ENCODE measurements at places on chromosomes 3 and 15. TPM values are rescaled to one million over a fixed set of nuclear protein-coding genes. Genes with fewer than 3 reads are reported as not detected.

Gene PLA2G4D
- polyA plus RNA-seq, result not detected

Gene CD80
- polyA plus RNA-seq, result not detected

Gene TMEM212
- not detected for polyA plus RNA-seq

Gene ZNF860
- polyA plus RNA-seq, result not detected

Gene PGBD4
- 0.37 TPM for polyA plus RNA-seq

Gene CCR1
- not detected for polyA plus RNA-seq

Gene CX3CR1
- polyA plus RNA-seq, result 1.4 TPM

Gene AMIGO3
- 2.6 TPM for polyA plus RNA-seq

Gene PCCB
- 57.8 TPM for polyA plus RNA-seq

Gene CYP1A1
- not detected for polyA plus RNA-seq

Gene MUC20
- 5.5 TPM for polyA plus RNA-seq

Gene SLC12A8
- polyA plus RNA-seq, result 3.1 TPM

Gene TIMP4
- polyA plus RNA-seq, result not detected

Gene ADAMTSL3
- polyA plus RNA-seq, result 0.83 TPM

Gene XIRP1
- polyA plus RNA-seq, result 136 TPM

Gene GOLGA8H
- polyA plus RNA-seq, result 0.36 TPM

Gene TIGIT
- not detected for polyA plus RNA-seq

- no peak for DNase-seq
Observed at GRCh38 chr3:160719710-160720109, 36.3 kb upstream of the PPM1L start.

GRCh38 chr15:73081321-73081958 lies 29.2 kb downstream of the NEO1 start:
- peak; percentile 59 for DNase-seq

- no peak for DNase-seq
Observed at GRCh38 chr3:140319739-140320138, 358.1 kb upstream of the TRIM42 start.

DNA sequence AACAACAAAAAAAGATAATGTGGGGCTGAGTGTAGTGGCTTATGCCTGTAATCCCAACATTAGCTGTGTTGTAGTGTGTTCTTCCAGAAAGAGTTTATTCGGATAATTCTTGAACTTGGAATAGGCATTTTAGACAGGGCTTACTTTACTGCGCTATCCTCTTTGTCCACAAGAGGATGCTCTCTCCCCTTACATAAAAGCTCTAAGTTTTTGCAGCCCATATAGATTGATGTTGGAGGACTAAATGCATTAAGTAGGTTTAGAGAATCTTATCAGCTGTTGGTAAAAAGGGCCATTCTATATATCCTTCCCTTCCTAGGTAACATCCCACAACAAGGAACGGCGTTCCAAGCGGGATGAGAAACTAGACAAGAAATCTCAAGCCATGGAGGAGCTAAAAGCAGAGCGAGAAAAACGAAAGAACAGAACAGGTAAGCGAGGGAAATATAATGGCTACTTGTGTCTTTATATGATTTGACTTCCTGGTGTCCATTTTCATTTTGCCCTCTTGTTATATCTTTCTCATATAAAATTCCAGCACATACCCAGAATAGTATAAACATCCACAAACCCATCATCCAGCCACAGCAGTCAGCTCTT lies 27.8 kb upstream of the ITPKA start:
- peak; percentile 76 for DNase-seq

DNA sequence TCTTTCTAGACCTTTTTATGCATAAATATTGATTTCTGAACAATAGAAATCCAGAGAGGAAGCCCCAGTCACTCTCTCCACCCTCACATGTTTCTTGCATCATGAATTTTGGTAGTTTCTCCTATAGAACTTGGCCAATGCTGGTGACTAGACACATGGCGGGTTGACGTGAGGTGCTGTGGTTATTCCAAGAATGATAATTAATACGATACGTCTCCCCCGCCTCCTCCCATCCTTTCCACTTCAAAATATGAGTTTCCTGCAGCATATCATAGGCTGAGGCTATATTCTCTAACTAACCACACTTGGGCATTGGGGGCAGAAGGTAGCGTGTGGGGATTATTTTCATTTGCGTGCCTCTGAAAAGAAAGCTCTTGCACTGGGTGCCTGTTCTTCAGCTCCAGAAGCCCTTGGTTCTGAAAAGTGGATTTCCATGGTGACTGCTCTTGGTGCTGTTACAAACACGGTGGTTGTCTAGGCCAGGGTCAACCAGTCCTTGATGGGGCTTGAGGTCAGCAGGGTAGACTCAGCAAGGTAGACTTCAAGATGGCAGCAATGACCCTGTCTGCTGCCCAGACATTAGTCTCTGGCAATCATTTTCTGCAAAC lies 5.3 kb downstream of the TNFSF10 start:
- no peak for DNase-seq

- DNase-seq, result no peak
Observed at GRCh38 chr3:157566596-157566995, 63.4 kb upstream of the VEPH1 start.

- peak; percentile 36 for DNase-seq
Observed at GRCh38 chr3:152474585-152474984, 205.9 kb downstream of the MBNL1 start.

- peak; percentile 86 for DNase-seq
Observed at GRCh38 chr15:83843471-83843871, 189.5 kb downstream of the ADAMTSL3 start.

GRCh38 chr3:82103241-82103640 lies 341.8 kb upstream of the GBE1 start:
- no peak for DNase-seq

- peak; percentile 83 for DNase-seq
Observed at GRCh38 chr3:114758831-114759699, 388.0 kb downstream of the ZBTB20 start.

DNA sequence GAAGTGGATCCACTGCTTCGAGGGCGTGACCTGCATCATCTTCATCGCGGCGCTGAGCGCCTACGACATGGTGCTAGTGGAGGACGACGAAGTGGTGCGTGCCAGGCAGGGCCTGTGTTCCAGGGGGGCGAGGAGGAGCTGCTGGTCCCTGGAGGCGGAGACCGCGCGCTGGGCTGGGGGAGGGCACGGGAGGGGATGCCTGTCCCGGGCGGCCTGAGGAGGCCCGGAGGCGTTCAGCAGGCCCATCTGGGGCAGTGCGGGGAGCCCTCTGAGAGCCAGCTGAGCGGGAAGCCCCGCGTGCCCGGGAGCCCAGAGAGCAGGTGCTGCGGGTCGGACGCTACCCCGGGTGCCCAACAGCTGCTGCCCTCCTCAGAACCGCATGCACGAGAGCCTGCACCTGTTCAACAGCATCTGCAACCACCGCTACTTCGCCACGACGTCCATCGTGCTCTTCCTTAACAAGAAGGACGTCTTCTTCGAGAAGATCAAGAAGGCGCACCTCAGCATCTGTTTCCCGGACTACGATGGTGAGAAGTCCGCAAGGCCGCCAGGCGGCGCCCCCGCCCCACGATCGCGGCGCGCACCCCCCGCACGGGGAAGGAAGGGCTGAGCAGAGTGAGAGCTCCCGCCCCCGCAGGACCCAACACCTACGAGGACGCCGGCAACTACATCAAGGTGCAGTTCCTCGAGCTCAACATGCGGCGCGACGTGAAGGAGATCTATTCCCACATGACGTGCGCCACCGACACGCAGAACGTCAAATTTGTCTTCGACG lies 2.9 kb downstream of the GNAT1 start:
- peak; percentile 73 for DNase-seq

DNA sequence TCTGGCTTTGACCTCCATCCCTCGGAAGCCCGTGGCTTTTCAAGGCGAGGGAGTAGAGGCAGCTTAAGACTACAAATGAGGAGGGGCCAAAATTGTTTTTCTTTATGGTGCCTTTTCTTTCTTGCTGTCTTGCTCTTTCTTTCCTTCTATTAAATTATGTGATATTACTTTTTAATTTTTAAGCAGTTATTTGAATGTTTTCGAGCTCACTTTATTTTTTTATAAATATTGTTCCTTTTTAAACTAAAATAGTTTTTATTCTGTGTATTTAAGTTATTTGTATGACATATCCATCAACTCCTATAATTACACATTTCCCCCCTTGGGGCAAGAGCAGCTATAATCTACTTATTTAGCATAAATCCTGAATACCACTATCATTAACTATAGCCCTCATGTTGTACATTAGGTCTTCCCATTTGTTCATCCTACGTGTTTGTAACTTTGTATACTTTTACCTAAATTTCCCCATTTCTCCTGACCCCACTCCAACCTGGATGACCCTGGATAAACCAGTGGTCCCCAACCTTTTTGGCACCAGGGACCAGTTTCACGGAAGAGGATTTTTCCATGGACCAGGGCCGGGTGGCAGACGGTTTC lies 622 bp upstream of the PLSCR1 start:
- no peak for DNase-seq

DNA sequence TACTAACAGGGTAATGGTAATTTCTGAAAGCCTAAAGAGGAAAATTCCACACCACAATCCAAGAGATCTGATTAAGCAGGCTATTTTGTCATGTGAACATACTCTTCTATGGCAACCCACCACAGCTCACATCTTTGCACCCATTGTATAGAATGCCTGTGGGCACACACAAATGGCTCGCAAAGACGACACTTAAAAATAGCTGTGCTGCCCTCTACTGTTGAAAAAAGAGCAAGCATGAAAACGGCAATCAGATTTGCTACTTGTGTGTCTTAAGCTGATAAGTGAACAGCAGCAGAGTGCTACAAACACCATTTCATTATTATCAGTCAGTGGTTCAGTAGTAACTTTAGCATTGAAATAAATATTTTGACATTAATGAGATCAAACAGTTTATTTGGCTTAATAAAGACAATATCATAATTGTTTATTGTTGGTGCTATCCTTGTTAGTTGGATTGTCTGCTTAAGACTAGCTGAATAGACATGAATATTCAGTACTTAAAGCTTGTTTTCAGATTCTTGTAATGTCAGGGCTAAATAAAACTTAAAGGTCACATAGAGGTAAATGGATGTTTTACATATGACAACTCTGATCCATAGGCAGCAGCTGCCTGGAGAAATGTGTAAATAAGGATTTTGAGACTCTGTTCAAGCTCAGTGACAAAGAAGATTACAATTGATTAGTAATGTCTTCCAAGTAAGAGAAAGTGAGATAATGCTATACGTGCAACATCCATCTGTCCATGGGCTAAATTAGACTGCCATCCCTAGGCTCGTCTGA lies 199.1 kb downstream of the LRRN1 start:
- peak; percentile 36 for DNase-seq

- DNase-seq, result no peak
Observed at GRCh38 chr15:41647262-41647661, 12.9 kb upstream of the MGA start.

- DNase-seq, result no peak
Observed at GRCh38 chr3:60190073-60190472, 1061.2 kb downstream of the FHIT start.

DNA sequence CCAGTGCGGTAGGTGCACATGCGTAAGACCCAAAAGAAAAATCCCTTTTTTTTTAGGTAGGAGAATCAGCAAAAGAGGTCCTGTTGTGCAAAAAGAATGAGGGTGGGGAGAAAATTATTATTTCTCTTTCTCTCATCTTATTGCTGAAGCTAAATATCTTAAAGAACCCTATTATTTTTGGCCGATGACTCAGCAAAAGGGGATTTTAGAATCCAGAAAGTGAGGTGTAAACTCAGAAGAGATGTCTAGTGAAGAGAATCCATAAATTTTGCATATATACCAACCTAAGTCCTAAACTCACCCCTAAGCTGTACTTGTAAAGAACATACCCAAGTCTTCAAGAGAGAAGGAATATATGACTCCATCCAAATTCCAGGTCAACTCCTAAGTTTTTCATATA lies 386.3 kb upstream of the ZNF717 start:
- DNase-seq, result no peak

DNA sequence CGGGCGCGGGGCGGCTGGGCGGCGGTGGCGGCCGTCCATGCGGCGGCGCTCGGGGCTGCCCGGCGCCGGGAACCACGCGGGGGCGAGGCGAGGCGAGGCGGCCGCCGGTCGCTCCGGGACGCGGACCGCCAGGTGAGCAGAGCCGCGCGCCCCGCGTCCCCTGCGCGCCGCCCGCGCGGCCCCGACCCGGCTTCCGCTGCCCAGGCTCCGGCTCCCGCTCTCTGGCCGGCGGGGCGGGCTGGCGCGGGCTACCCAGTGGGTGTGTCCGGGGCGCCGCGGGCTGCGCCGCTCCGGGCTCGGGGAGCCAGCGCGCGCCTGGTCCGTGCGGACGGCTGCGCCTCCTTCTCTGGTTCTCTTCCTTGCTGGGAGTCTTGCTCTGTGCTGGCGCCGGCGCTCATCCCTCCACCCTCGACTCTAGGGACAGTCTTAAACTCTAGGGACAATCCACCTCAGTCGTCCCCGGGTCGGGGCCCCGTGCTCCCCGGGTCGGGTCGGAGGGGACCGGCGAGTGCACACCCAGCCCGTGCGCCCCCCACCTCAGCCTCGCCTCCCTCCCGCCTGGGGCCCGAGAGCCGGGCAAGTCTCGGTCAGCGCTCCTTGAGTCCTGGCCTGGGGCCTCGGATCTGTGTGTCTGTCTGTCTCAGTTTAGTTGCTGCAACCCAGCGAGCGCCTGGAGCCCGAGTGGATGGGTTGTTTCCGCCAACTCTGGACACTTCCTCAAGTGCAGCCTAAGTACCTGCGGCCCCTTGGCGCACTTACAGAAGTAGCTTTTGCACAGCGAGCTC lies 488 bp downstream of the THSD4 start:
- DNase-seq, result peak; percentile 50

DNA sequence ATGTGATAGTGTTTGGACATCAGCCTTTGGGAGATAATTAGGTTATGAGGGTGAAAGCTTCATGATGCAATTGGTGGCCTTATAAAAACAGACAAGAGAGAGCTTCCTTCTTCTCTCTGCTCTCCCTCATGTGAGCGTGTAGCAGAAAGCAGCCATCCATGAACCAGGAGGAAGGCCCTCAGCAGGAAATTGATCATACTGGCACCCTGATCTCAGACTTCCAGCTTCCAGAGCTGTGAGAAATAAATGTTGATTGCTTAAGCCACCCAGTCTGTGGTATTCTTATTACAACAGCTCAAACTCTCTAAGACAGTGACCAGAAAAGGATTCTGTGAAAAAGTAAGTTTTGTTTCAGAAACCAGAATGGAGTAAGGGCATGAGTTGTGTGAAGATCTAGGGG lies 13.3 kb downstream of the STAC start:
- DNase-seq, result peak; percentile 54

- DNase-seq, result no peak
Observed at GRCh38 chr15:88891540-88892254, 3.6 kb downstream of the HAPLN3 start.

- peak; percentile 73 for DNase-seq
Observed at GRCh38 chr3:143529018-143529478, 319.2 kb downstream of the SLC9A9 start.

DNA sequence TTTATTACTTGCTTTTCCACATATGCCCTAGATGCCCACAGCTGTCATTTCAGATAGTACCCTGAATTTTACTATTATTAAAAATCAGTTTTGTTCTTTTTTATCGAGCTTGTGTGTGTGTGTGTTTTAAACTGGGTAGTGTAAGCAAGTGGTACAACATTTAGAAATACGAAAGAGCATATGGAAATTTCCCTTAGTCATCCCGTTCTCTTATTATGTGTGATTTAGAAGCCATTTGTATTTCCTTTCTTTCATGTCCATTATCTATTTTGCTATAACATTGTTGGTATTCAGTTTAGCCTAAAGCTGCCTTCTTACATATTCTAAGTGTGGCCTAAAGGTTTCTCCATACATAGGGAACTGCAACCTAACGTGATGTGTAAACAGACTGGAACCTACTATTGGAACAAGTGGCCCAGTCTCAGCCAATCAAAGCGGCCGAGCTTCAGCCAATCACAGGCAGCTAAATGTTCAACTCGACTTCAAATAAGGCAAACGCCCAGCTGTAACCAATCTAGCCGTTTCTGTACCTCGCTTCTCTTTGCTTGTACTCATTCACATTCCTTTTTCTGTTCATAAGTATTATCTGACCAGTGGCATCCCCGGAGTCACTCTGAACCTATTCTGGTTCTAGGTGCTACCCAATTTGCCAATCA lies 14.7 kb upstream of the SYN2 start:
- DNase-seq, result no peak

Measured in cardiac muscle cell (in vitro differentiated cells and primary cell).